ENCODE measurements at places on chromosomes 4 and X.

DNA sequence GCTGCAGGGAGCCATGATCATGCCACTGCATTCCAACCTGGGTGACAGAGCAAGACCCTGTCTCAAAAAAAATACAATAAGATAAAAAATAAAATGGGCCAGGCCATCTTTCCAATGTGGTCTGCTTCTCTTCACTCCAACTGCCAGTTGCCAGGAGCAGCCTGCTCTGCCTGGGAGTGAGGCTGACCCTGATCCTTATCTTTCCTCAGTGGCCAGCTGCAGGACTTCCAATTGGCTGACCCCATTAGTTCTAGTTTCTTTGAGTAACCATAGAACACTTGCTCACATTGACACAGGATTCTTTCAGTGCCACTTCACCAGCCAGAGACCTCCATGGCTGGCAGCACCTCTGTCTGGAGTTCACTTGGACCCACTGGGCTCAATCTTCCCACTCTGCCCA lies 258.6 kb downstream of the MID1IP1 start:
- no peak for DNase-seq

GRCh38 chr4:5784960-5785611 lies 74.1 kb downstream of the EVC start:
- no peak for DNase-seq

- no peak for DNase-seq
These were observed 1.3 kb downstream of the MTHFD2L start for GRCh38 chr4:74159143-74159709.

DNA sequence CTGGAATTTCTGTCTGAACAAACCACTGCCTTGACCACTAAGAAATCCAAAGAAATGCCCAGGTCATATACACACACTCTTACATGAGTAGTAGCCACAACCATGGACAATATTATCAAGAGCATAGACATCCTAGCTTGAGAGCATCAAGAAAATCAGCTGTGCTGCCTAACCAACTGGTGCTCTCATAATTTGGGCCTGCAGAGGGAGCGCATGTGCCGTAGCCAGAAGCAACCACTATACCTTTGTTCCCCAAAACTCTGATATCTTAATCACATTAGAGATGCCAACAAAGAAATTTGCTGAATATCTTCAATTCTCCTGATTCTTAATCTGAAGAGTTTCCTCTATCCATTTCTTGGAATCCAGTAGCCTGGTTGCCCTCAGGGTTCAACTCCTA lies 163.6 kb downstream of the ZNF674 start:
- DNase-seq = peak; percentile 4

DNA sequence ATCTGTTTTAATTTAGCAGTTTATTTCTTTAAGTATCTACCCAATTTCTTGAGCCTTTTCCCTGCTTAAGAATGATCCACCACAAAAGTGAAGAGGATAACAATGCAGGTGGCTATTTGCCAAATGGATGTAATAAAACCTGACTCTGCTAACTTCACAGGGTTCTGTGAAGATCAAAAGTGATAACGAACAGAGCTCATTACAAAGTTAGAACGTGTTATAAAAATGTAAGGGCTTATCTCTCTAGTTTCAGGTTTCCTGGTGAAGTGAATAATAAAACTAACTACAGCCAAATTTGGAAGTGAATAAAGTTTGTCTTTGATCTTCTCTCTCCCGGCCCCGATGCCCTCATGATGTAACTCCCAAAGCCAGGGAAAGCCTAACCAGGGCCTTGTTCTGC lies 497.9 kb downstream of the SMARCA1 start:
- no peak for DNase-seq
